ENCODE measurements at places on chromosomes 6 and 20.

- DNase-seq = no peak
These were observed 59.9 kb downstream of the REV3L start for GRCh38 chr6:111423055-111423633.

- DNase-seq = no peak
These were observed 38.0 kb downstream of the RTN4IP1 start for GRCh38 chr6:106591111-106591825.

GRCh38 chr6:31129130-31129529 is 8.9 kb upstream of the CDSN start:
- no peak for DNase-seq

DNA sequence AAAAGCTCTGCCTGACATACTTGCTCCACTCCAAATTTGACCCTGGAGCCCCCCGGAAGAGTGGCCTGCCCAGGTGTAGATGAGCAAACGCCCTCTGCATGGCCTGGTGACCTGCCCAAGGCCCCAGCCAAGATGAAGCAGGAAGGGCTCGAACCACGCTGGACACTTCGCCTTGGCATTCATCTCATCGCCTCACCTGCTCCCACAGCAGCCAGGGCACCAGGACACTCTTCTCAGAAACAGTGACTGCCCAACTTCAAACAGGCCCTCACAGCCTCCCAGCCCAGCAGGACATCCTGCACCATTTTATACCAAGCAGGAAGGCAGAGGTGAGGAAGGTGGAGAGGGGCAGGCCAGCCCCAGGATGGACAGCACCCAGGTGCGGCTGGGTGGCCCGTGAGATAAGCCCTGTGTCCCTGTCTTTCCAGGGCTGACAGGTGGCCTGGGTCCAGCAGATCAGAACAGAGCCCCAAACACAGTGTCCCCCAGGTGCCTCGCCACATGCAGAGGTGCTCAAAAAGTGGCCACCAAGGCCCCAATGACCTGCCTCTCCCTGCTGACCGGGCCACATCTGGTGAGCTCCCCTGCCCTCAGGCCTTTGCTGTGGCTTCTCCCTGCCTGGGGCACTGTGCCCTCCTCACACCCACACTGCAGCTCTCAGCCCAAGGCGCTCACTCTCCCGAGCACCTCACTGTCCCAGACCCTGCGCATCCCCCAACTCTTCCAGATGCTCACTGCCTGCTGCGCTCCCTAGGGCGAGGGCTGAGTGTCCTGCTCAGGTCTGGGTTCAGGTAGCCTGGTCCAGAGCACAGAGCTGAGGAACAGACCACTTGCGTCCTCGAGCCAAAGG is 7.2 kb downstream of the ACSS1 start:
- DNase-seq = no peak

- DNase-seq = no peak
These were observed 167.4 kb downstream of the CDC5L start for GRCh38 chr6:44554861-44555260.

DNA sequence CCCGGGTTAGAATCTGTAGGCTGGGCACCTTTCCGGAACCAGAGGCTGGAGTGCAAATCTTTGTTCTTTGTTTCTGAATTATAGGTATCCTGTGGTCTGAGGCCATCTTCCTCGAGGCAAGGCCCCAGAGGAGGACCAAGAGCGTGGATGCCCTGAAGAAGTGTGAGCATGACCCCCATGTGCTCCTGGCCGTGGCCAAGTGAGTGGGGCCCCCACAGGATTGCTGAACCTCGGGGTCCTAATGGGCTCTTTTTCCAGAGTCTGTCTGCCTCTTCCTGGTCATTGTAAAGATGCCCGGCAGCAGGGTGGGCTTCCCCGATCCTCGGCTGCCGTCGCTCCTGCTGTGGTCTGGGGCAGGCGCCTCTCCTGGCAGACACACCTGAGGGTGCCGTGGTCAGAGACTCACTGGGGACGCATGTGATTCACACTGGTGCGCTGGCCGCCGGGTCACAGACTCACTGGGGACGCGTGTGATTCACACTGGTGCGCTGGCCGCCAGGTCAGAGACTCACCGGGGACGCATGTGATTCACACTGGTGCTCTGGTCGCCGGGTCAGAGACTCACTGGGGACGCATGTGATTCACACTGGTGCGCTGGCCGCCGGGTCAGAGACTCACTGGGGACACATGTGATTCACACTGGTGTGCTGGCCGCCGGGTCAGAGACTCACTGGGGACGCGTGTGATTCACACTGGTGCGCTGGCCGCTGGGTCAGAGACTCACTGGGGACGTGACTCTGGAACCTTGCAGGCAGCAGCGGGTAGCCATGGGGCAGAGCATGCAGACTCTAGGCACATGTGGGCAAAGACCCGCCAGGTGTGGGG is 6.5 kb upstream of the C20orf204 start:
- DNase-seq = no peak

GRCh38 chr6:64023693-64024092 is 388.1 kb downstream of the PHF3 start:
- no peak for DNase-seq

- DNase-seq = no peak
These were observed 30.8 kb downstream of the GNAS start for GRCh38 chr20:58883241-58883691.

DNA sequence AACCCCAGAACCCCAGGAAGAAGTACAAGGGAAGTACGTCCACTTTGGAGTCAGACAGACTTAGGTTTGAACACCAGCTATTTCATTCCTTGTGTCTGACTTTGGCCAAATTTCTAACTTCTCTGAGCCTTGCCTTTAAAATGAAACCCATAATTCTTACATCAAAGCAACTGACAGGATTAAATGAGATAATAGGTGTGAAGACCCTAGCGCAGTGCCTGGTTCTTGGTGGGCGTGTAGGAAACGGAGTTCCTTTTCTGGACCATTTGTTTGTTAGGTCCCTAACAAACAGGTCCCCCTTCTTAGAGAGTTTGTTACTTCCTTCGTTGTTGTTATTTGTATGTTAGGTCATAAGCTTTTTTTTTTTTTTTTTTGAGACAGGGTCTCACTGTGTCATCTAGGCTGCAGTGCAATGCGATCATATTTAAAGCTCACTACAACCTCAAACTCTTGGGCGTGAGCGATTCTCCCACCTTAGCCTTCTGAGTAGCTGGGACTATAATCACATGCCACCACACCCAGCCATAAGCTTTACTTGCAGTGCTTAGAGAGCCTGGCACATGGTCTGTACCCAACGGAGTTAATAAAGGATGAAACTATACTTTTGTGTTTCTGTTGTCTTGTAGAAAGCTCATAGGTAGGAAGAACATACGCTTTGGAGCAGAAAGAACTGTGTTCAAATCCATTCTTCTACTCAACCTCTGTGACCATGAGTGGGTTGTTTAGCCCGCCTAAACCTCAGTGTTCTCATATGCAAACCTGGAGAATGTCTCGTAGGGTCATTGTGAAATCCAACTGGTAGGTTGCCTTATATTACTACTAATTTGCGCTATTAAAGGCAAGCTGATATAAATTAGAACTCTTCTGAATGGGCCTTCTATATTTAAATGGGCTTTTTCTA is 21.8 kb upstream of the MROH8 start:
- DNase-seq = no peak

DNA sequence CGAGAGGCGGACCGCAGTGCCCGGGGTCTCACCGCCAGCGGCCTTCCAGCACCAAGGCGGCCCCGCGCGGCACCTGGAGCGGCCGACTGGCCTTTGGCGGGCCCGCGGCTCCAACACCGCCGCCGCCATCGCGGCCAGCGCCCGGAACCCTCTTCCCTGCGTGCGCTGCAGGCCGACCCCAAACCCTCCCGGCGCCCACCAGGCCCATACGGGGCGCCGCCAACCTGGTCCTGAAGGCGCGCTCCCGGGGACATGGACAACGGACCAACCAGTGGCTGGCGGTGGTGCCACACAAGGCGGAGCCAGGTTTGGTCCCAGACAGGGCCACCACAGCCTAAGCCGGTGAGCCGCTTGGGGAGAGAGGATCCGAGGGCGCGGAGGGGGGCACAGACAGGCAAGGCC is 1514.8 kb upstream of the DEFB115 start:
- DNase-seq = no peak

- no peak for DNase-seq
These were observed 15.8 kb upstream of the SIRPA start for GRCh38 chr20:1879369-1879768.

All from stimulated activated CD4-positive, alpha-beta T cell treated with anti-CD3 and anti-CD28 coated beads, Interleukin-1b, Interleukin-23, amount 100 ng/mL, for 4 hours (primary cell).